ENCODE measurements at places on chromosomes 5 and 9.

- no peak for DNase-seq
Observed at GRCh38 chr5:149206524-149207141, 65.0 kb upstream of the AFAP1L1 start.

GRCh38 chr9:98894171-98894570, 49.5 kb upstream of the COL15A1 start:
- no peak for DNase-seq

DNA sequence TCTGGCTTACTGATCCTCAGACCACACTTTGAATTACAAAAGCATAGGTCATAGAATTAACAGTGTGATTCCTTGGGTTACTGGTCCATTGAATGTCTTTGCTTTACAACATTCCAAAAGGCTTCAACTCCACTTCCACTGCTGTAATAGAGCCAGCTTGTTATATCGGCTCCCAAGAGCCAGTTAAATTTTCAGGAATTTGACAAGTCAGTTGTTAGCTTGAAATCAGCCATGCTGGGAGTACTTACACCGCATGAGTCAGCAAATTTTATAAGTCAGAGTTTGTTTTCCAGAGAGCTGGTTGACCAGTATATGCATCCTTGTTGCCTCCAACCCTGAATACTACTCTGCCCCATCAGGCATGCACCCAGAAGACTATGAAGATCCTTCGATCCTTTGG, 73.1 kb downstream of the FOXB2 start:
- DNase-seq = no peak

DNA sequence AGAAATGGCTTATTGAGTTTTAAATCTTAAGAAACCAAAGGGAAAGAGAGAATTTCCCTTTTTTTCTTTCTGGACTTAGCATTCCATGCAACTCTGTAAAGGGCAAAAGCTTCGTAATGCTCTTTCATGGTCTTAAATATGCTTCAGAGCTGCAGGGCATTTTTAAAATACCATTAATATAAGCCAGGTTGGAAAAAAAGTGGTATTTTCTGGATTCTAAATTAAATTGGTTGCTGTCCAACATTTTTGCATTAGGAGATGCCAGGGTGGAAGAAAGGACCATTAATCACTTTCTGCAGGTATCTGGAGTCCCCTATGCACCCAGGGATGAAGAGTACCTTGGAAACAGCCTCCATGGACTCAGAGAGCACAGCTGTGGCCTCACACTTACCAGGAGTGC, 215.1 kb upstream of the DAPK1 start:
- DNase-seq = no peak

GRCh38 chr9:97628668-97629067, 4.5 kb downstream of the TSTD2 start:
- DNase-seq = no peak

Data from NK-92 treated with Interleukin-12 subunit alpha and Interleukin-12 subunit beta, amount 100 ng/mL, for 24 hours (cell line).